SK-MEL-5 (cell line): ENCODE measurements at places on chromosomes 3 and 15. TPM values are rescaled to one million over a fixed set of nuclear protein-coding genes. Genes with fewer than 3 reads are reported as not detected.

DNA sequence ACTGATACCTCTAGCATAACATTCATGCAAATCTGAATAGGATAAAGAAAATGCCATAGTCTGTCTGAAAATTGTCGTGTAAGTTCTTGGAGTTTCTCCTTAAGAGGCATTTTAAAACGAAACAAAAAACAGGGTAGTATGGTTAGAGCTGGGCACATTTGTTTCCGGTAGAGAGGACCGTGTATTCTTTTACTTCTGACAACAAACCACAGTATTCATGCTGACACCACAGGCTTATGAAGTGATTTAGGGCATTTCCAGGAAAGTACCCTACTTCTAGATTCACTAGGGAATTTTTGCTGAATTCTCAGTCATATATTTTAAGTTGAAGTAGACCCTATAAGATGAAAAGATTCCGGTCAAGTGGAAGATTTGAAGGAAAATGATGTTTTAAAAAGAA lies 541.3 kb downstream of the UNC13C start:
- DNase-seq, result no peak

The HEXA gene
- 143 and 164 TPM in 2 replicates for total RNA-seq

DNA sequence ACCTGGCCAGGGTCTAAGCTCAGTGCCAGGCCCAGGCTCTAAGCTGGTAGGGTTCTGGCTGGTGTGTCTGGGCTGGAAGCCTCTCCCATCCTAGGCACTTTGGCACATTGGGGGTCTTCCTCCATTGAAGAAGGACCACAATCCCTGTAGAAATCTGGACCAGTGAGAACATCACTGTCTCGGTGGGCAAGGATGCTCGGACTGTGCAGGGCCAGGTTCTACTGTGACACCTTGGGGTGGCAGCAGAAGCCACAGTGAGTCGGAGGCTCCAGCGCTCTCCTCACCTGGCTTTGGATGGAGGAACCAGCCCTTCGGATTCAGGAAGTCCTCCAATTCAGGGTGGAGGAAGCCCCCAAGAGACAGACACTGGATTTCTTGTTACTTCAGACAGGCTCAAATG lies 17.5 kb upstream of the HCN4 start:
- DNase-seq, result no peak

DNA sequence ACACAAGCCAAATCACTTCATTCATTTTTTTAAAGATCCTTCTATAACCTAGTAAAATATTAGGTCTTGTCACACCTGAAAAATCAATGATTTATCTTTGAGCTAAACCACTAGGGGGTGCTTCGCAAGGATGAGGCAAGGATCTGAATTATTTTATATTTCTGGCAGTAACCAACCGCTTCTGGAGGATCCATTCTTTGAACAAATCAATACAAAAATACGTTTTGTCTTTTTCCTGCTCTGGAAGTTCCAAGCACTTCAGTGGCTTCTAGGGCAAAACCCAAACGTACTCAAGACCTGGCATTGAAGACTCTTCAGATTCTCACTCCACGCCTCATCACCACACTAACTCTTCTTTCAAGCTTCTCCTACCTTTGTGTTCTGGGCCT lies 486 bp downstream of the LSG1 start:
- DNase-seq, result peak; percentile 40

The PIK3CA gene
- total RNA-seq, result 12.7 and 13.2 TPM in 2 replicates

DNA sequence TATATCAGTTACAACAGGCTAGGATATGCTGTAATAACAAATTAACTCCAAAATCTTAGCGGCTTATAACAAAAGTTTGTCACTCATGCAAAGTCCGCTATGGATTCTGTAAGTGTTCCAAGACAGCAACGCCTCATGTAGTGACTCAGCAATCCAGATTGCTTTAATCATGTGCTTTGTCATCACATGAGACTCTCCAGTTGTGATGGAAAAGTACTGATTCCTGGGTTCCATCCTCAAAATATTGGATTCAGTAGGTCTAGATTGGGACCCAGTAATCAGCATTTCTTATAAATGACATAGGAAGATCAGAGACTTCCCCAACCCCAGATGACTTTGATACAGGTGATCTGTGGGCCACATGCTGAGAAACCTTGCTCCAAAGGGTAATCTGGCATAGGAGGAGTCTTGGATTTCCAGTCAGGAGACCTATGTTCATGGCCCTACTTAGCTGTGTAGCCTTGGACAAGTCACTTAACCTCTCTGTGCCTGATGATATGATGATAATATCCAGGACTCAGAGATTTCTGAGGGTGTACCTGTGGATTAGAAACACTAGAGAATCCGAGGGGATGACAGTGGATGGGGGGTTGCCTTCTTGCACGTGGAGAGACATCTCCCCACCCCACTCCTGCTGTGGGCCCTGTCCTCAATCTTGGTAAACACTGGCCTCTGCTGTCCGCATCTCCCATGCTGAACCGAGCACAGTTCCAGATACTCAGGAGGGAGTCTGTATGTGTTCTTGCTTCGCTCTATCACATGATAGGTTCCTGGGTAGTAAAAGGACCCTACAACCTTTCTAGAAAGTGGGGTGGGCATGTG lies 65.5 kb downstream of the CORO2B start:
- DNase-seq, result no peak

The ITIH1 gene
- total RNA-seq, result not detected in 2 replicates

The MITF gene
- 768 and 819 TPM in 2 replicates for total RNA-seq

The KLHL6 gene
- 0.11 and 0.13 TPM in 2 replicates for total RNA-seq

The ELP6 gene
- 39.4 and 44.6 TPM in 2 replicates for total RNA-seq

The REC114 gene
- not detected in 2 replicates for total RNA-seq

DNA sequence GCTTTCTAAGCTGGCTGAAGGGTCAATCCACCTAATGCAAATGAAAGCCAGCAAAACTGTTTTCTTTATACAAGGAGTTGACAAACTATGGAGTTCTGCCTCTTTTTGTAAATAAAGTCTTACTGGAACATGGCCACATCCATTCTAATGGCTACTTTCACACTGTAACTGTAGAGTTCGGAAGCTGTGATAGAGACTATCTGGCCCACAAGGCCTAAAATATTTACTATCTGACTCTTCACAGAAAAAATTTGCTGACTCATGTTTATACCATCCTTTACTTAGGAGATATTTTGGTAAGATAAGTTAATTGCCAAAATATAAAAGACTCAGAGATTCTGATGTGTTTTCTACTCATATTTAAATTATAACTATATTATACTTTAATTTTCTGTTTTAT lies 93.7 kb upstream of the GK5 start:
- DNase-seq, result no peak

DNA sequence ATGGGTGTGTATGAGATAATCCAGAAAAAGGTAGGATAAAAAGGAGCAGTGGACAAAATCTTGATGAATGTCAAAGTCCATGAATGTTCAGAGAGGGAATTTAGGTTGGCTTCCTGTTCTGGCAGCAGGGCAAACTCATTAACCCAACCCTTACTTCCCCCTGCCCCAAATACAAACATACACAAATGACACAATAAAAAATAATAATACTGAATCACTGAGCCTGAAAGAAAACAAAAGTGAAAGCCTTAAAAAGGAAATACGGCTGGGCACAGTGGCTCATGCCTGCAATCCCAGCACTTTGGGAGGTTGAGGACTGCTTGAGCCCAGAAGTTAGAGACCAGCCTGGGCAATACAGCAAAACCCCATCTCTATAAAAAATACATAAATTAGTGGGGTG lies 62.9 kb downstream of the GPR176 start:
- no peak for DNase-seq

DNA sequence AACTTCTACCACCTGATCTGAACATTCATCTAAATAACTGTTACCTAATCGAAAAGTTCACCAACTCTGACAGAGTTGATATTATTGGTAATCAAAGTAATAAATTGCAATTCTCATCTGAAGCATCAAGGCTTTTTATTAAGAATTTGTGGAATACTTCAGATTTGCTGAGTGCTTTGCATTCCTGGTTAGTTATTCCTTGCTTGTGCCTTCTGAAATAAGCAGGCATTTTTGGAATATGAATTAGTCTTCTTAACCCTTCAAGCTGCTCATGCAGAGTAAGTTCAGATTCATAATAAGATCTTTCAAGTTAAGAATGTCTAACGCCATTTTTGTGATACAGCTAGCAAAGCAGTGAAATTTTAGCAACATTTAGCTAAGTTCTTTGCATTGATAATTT lies 188.5 kb downstream of the ALCAM start:
- DNase-seq, result no peak

The NOX5 gene
- total RNA-seq, result 4.0 TPM in 2 replicates

The KY gene
- not detected in 2 replicates for total RNA-seq

The DNAJB11 gene
- total RNA-seq, result 153 and 164 TPM in 2 replicates

DNA sequence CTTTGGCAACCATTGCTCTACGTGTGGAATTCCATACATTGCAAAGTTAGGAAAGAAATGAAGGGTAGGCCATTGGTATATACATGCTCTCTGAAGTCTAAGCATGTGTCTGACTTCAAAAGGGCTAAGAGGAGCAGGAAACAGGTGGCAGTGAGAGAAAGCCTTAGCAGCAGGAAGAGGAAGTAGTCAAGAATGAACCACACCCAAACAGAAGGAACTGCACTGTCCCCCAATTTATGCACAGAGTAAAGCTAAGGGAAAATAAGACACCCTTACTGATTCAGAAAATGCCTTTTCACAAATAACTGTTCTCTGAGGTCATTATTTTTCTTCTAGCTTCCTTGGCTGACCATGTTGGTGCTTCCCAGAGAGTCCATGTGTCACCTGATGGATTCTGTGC lies 575.4 kb downstream of the NTRK3 start:
- DNase-seq, result no peak

The PTPRG gene
- total RNA-seq, result 35.3 and 36.7 TPM in 2 replicates

- DNase-seq, result no peak
These were observed 163.8 kb upstream of the ARHGEF26 start for GRCh38 chr3:153957421-153957820.

The EFCC1 gene
- 0.16 and 0.40 TPM in 2 replicates for total RNA-seq

The RASA2 gene
- 9.9 and 12.1 TPM in 2 replicates for total RNA-seq

DNA sequence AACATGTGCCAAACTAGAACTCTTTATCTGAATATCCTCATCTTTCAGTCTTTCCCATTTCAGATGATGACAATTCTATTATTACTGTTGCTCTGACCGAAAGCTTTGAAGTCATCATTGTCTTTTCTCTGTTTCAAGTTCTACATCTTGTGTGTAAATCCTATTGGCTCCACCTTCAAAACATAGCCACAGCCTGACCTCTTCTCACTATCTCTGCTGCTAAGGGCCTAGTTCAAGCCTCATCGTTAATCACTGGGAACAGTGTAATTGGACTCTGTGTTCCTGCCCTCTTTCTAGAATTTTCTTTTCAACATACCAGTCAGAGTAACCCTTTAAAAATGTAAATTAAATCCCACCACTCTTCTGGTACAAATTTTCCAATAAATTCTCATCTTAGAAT lies 105.1 kb downstream of the OXSM start:
- DNase-seq, result no peak

DNA sequence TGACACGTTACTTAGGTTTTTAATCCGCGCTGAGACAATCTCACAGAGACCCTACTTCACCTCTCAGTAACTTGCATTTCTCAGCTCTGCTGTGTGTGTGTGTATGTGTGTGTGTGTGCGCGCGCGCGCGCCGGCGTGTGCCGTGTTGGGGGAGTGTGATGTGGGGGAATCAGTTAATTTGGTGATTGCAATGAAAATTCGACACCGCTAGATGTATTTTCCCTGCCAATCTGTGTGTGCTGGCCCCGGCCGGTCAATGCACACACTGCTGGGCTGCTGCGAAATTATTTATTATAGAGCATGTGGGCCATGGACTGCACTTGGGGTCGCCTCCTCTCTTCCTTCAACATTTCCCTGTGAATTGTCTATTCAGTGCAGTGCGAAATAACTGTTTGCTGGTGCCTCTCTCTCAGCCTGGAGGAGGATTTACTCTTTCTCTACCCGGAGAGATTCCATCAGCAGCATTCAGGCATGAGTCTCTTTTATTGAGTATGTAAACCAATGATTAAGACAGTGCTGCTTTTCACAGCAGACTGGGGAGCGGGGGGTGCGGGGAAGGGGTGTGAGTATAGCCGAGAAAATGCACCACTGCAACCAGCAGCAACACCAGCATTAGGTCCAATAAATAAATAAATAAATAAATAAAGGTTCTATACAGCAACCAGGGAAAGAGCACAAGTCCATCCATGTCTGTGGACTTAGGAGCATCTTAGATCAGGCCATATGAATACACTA lies 2.9 kb downstream of the CADM2 start:
- DNase-seq, result no peak

DNA sequence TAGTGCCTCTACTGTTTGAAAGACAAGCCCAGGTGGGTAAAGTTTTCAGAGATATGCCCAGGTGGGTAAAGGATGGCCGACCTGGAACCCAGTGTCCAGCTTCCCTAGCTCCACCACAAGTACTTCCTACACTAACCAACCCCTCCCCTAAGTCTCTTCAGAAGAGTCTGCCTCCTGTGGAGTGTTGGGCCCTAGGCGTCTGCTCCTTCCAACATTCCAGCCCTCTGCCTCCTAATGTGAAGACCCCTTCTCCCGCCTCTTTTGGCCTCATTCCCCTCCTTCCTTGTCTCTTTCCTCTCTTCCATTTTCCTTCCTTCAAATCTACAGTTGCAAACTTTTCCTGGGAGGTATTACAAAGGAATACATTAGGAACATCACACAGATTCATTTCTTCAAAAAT lies 38.6 kb downstream of the CNTN3 start:
- DNase-seq, result no peak

DNA sequence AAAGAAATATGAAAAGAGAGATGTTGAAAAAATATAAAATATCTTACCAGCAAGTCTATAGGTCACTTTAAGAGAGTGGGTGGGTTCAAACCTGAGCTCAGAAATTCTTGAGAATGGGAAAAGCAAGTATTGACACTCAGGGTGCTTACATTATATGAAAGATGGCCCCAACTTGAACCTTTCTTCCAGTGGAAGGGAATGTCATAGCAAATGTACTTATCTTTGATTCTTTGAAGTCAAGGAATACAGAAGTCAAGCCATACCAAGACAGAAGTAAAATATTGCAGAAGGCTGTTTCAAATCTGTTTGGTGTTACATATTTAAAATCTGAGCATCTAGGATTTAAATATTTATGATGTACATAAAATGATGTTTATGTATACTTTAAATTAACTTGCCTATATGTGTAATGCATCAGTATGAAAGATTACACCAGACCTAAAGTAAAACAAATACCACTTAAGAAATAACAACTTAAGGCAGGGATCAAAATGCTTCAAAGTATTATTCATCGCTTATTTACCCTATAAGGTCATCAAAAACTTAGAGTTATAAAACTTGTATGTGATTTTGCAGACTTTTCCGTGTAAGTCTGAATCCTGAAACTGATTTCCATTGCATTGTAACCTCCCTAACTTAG lies 8.7 kb downstream of the MME start:
- DNase-seq, result no peak

- DNase-seq, result no peak
These were observed 85.9 kb upstream of the IL12A start for GRCh38 chr3:159902546-159903314.

GRCh38 chr15:37019479-37020433 lies 80.6 kb downstream of the MEIS2 start:
- no peak for DNase-seq

GRCh38 chr3:158105119-158105709 lies 1.0 kb downstream of the SHOX2 start:
- peak; percentile 42 for DNase-seq

- no peak for DNase-seq
These were observed 6.6 kb downstream of the EHD4 start for GRCh38 chr15:41965441-41966413.
